ENCODE measurements at places on chromosomes 3 and 15.

- no peak for DNase-seq
Observed at GRCh38 chr3:70861855-70862254, 549.4 kb upstream of the MDFIC2 start.

DNA sequence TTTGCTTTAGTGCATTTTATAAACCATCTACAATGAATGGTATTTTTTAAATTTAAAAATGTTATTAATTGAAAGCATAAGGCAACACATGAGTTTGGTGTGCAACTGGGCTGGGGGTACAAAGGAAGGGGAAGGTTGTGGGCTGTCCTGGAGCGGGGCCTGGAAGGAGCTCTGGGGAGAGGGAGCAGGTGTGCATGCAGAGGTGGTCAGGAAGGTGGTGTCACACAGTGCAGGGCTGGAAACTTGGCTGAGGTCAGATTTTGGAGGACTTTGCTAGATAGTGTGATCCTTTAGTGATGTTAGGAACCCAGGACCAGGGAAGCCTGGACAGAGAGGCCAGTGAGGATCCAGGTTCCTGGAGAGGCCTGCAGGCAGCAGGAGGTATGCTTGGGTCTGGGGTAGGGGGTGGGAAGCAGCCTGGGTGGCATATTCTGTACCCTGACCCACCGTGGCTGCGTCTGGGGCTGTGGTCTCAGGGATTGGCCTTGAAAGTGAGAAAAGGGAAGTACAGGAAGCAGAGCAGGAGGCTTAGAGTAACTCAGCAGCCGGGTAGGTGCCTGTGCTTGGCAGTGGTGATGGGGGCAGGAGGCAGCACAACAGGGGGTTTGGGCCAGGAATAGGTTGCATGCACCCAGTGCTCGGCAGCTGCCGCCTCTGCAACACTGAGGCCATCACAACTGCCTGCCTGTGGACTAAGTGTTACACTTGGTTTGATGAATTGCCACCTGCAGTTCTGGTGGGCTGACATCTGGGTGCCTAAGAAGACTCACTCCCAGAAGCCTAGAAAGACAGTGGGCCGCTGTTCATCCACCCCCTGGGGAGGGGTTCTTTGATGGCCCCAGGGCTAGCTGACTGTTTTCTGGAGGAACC, 33.0 kb downstream of the KY start:
- no peak for DNase-seq

GRCh38 chr15:73683777-73684580, at the start of gene CD276:
TSS of gene CD276 (plus strand) at chr15:73684383. CDS start at chr15:73699640, 15,257 bp downstream.
- no peak for DNase-seq

DNA sequence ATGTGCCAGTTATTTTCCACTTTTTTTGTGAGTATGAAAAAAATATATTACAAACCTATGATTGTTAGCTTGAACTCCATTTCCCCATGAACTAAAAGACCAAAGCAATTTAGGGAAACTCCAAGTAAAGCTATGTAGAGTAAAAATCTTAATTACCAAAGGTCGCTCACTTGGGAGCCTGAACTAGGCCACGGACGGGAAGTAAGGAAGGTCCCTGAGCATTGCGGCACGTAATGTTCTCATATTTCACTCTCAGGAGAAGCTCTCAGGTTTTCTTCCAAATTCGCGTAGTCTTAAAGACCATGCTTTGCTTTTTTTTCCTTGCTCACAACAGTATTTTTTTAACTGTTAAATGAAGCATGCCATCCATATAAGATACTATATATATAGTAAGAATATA, 215.3 kb upstream of the RARB start:
- DNase-seq: no peak

DNA sequence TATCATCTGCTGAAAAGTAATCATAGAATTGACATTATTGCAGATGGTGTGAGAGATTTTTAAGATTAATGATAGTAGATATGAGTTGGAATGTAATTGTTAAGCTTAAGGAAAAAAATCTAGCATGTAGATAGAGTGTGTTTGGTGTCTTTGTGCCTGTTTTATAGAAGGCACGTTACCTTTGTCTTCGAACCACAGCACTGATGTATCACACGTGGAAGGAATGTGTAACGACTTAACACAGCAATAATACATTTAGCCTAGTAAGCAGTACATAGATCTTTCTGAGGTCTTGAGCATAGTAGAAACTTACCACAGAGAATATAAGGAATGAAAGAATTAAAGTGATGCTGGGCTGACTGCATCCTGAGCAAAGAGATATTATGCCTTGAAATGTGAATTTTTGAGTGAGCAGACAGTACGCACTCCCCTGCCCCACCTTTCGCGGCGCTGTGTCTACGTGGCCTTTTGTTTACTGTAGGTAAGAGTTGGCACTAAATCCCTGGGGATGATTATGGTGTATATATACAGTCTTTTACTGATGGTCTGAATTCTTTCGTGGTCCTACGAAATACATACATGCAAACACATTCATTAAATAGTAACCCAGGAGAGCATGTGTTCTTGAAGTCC, 217.6 kb upstream of the TOPAZ1 start:
- no peak for DNase-seq

GRCh38 chr3:174417573-174417972, 441.6 kb upstream of the NAALADL2 start:
- DNase-seq: no peak

- DNase-seq: peak; percentile 48
Observed at GRCh38 chr3:105752791-105753415, 115.9 kb downstream of the CBLB start.

GRCh38 chr3:106204160-106204868, 335.5 kb upstream of the CBLB start:
- no peak for DNase-seq

GRCh38 chr15:79923079-79923514, 26.3 kb upstream of the MTHFS start:
- peak; percentile 78 for DNase-seq

DNA sequence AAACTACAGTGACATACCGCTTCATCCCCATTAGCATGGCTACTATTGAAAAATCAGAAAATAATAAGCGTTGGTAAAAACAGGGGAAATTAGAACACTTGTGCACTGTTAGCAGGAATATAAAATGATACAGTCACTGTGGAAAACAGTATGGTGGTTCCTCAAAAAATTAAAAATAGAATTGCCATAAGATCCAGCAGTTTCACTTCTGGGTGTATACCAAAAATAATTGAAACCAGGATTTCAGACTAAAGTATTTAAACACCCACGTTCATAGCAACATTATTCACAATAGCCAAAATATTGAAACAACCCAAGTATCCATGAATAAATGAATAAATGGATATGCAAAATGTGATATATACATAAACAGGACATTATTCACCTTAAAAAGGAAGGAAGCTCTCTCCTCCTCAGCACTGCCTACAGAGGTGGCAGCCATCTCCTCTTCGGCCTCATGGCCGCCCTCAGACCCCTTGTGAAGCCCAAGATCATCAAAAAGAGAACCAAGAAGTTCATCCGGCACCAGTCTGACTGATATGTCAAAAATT, 34.1 kb downstream of the NGLY1 start:
- DNase-seq: no peak

DNA sequence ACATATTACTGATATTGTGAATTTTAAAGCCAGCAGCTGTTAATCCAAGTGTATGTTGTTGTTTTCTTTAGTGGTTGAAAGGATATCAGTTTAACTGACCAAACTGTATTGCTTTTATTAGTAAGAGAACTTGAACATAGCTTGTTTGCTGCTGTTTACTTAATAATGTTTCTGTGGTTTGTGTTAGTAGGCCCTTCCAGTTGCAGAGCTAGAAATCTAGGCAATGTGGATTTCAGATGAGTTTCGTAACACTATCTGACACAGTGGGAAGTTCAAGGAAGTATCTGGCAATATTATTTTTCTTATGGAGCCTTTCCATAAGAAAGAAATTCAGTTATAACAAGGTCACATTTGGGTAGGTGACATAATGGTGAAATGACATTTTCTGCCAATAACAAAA, 18.5 kb downstream of the ZNF609 start:
- no peak for DNase-seq

- no peak for DNase-seq
Observed at GRCh38 chr15:28147801-28148200, 48.7 kb upstream of the OCA2 start.

DNA sequence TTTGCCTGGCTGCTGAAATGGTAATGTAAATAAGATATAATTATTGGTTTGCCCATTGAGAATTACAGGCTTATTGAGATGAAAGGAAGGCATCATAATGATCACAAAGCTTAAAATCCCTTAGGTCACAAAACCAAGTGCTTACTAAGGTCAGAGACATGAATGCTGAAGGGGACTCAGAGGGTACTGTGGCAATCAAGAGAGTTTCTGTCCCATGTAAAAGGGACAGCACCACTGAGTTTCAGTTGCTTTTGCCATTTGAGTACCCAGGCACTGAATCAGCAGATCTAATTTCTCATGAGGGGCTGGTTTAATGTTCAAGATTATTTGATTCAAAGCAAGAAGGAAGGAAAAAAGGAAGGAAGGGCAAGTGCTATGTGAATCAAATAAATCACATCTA, 127.0 kb downstream of the PLOD2 start:
- no peak for DNase-seq

GRCh38 chr3:190279690-190280089, 42.6 kb downstream of the CLDN1 start:
- no peak for DNase-seq

DNA sequence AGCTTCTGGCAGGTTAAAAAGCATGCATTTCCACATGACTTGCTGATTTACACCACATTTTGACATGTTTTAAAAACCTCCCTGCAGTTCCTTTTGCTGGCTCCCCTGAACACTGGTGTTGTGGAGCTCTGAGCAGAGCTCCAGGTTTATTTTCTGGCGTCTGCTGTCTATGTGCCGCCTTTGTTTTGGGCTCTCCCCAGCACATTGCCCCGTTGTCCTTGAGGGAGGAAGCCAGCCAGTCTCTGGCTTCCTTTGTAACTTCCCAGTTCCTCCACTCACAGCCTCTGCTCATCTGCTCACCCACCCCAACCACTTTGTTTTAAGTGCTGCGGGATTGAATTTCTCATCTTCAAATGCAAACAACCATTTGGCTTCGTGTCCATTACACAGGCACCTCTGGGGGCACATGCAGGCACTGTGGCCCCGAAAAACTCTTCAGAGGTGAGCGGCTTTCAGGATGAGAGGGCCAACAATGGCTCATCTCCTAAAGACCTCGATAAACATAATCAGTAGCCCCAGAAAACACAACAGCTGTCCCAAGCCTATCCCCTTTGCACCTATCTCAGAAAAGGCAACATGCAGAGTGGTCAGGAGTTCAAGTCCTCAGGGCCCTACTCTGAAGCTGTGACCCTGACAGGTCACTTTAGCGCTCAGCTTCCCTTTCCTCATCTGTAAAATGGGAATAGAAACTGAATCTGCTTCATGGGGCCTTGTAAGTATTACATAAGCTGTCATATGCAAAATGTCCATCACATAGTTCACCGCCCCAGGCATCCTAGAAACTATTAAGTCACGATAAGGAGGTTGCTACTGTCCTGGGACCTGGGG, 1.3 kb upstream of the MEF2A start:
- peak; percentile 4 for DNase-seq

DNA sequence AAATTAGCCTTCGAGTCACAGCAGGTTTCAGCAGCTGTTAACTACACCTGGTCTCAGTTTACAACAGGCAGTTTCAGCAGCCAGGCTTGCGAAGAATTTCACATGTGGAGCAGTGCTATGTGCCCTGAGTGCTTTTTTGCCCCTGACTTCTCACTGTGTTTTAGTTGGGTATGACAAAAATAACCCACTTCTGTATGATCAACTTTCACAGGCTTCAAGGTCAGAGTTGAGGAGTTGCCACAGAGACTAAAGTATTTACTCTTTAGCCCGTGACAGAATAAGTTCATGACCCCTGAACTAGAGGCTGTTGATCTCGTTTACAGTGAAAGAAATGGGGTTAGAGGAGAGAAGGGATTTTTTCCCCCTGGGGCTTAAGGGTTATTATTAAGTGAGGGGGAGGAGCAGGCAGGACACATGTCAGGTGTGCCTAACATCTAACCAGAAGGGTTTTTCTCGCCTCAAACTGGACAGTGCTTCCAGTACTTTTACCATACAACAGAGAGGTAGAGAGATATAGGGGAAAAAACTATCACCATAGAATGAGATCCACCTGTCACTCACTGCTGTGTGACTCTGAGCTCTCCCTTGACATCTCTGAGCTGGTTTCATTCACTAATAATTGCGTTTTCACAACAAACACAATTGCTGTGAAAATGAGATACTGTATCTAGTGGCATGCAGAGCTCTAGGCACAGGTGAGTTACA, 14.0 kb upstream of the TOPBP1 start:
- DNase-seq: no peak

- no peak for DNase-seq
Observed at GRCh38 chr15:92519709-92520108, 126.0 kb downstream of the ST8SIA2 start.

- no peak for DNase-seq
Observed at GRCh38 chr3:148911173-148911572, 46.1 kb downstream of the CPA3 start.

- no peak for DNase-seq
Observed at GRCh38 chr15:62644889-62645742, 397.4 kb upstream of the TPM1 start.

GRCh38 chr3:58998476-58999117, 51.2 kb downstream of the CFAP20DC start:
- DNase-seq: no peak

DNA sequence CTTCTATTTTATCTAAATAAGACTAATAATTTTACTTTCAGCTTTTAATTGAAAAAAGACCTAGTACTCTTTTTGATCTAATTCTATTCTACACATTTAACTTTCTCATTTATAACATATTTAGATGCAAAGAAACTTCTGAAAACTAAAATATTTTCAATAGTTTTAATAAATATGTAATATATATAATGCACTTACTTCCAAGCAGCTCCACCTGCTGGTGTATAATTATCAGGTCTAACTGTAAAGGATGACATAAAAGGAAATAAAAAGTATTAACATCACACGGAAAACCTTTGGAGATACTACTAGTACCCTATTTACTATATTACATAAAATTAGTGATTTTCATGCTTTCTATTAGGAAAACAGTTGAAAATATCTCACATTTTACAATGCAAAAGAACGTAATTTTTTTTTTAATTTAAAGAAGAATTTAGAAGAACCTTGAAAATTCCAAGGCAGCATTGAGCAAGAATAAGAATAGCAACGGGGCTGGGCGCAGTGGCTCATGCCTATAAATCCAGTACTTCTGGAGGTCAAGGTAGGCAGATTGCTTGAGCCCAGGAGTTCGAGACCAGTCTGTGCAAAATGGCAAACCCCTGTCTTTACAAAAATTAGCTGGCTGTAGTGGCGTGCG, 10.2 kb downstream of the PLSCR5 start:
- DNase-seq: no peak

DNA sequence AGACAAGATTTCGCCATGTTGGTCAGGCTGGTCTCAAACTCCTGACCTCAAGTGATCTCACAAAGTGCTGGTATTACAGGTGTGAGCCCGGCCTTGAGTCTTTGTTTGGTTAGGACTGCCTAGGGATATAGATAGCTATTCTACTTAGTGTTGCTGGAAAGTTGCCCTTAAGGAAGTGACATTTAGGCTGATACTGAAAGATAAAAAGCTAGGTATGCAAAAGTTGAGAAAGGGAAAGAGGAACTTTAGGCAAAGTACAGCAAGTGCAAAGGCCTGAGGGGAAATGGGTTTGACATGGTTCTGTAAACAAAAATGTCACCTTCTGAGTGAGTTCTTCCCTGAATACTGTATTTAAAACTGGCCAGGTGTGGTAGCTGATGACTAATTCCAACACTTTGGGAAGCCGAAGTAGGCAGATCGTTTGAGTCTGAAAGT, 111.5 kb downstream of the ZNF609 start:
- no peak for DNase-seq

All from CD4-positive, alpha-beta T cell treated with Interleukin-1 beta for 1 hour (primary cell).